NK-92 treated with Interleukin-12 subunit alpha and Interleukin-12 subunit beta, amount 100 ng/mL, for 24 hours (cell line): ENCODE measurements at places on chromosomes 2 and 18.

GRCh38 chr2:40101131-40101575, 322.1 kb upstream of the THUMPD2 start:
- no peak for DNase-seq

- no peak for DNase-seq
These were observed 356.9 kb upstream of the SMIM21 start for GRCh38 chr18:75784390-75784789.

- DNase-seq = no peak
These were observed 95.3 kb upstream of the CAVIN2 start for GRCh38 chr2:191942090-191942738.

DNA sequence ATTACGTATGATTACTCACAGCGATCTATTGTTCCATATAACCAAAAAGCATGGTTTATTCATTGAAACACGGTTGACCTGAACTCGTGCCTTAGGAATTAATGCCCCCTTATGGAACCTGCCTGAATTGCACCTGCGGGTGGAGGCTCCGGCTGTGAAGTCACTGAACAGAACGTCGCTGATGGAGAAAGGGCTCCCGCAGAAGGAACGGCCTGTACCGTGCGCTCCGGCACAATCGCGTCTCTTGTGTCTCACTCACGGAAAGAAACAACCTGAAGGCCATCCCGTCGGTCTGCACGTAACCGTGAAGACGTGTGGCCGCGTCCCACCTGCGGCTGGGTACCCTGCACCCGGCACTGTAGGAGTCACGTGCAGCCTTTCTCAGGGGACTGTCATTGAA, 133.1 kb downstream of the NFATC1 start:
- DNase-seq = no peak

GRCh38 chr2:22582107-22582506, 802.9 kb upstream of the KLHL29 start:
- DNase-seq = no peak

DNA sequence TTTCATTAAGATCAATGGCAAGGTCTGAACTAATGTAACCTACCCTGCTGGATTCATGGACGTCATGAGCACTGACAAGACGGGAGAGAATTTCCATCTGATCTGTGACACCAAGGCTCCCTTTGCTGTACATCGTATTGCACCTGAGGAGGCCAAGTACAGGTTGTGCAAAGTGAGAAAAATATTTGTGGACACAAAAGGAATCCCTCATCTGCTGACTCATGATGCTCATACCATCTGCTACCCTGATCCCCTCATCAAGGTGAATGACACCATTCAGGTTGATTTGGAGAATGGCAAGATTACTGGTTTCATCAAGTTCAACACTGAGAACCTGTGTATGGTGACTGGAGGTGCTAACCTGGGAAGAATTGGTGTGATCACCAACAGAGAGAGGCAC, 82.3 kb upstream of the NDUFV2 start:
- DNase-seq = no peak

DNA sequence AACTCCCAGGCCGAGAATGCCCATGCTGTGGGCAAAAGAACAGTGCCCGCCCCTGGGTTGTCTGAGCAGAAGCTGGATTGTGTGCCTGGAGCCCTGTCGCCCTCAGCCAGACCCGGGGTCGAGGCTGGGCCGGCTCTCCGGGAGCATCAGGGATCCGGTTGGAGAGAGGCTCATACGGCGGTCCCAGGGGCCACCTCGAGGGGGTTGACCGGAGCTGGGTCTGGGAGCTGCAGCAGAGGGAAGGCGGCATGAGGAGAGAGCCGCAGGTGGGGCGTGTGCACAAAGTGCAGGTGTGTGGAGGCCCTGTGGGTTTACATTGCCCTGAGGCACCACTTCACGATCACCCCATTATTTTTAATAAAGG, 39.5 kb downstream of the MBP start:
- DNase-seq = no peak

- no peak for DNase-seq
These were observed 1072.6 kb upstream of the PIK3C3 start for GRCh38 chr18:40882468-40882867.

DNA sequence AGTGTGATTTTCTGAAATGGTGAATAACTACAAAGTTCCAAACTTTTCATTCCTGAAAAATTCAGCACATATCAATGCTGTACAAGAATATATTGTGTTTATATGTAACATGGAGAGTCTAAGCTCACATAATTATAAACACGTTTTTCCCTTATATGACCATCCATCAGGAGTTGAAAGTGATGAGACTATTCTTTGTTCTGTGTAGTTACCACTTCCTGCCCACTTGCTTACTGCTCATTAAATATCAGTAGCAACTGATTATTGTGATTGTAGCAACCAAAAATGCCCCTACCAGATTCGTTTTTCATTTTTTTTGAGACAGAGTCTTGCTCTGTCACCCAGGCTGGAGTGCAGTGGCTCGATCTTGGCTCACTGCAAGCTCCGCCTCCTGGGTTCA, 30.8 kb downstream of the OTX1 start:
- DNase-seq = no peak

GRCh38 chr2:85222792-85223191, 89.6 kb downstream of the TCF7L1 start:
- DNase-seq = no peak

DNA sequence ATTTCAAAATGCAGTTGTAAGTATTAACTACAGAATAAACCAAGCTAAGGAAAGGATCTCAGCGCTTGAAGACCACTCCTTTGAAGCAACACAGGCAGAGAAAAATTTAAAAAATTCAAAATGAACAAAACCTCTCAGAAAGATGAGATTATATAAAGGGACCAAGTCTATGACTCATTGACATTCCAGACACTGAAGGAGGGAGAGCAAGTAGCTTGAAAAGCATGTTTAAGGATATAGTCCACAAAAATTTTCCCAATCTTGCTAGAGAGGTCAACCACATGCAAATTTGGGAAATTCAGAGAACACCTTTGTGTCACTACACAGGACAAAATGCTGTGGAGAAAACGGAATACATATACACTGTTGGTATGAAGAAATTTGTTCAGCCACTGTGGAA, 112.6 kb upstream of the MC4R start:
- DNase-seq = no peak

- no peak for DNase-seq
These were observed 45.1 kb downstream of the DPYSL5 start for GRCh38 chr2:26892922-26893524.

GRCh38 chr2:207663870-207664545, 38.8 kb upstream of the METTL21A start:
- no peak for DNase-seq

DNA sequence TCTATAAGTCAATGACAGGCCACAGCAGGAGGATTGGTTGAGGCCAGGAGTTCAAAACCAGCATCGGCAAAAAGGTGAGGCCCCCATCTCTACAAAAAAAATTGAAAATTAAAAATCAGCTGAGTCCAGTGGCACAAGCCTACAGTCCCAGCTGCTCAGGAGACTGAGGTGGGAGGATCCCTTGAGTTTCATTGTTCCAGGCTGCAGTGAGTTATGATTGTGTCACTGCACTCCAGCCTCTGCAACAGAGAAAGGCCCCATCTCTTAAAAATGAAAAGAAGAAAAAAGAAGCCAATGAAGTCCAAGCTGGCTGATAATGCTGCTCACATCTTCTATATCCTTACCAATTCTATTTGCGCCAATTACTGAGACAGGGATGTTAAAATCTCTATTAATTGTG, 39.1 kb downstream of the MRPS5 start:
- no peak for DNase-seq

- no peak for DNase-seq
These were observed 5.4 kb downstream of the TTLL4 start for GRCh38 chr2:218716070-218716469.

GRCh38 chr2:102258386-102259074, 52.8 kb upstream of the IL1RL1 start:
- DNase-seq = peak; percentile 42

DNA sequence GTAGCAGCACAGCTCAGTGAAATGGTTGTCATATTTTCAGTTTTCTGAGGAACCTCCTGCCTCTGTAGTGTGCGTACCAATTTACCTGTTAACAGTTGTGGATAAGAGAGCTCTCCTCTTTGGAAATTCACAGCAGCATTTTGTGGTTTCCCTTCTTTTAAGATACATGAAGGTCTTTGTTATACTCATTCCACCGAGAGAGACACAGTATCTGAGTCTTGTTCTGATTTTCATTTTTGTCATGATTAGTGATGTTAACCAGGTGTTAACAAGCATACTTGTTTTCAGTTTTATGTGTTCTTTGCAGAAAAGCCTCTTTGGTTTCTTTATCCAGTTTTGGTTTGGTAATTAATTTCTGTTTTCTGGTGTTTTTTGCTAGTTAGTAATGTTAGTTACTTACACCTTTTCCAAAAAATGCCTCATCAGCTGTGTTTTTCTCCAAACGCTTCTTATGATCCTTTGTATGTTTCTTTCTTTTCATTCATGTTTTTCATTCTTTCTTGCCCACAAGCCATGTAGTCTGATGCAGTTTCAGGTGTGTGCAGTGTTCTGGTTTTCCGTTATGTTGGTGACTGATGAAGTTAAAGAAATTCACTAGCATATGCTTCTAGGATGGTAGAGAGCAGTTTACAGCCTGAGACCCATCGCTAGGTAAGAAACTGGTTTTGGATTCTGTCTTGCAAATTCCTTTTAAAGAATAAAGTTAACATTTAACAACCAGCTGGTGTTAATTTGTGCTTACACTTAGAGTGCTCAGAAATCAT, 30.1 kb downstream of the CCDC74A start:
- DNase-seq = no peak

GRCh38 chr2:201769666-201770373, 10.9 kb downstream of the ALS2 start:
- no peak for DNase-seq

GRCh38 chr2:173323371-173323770, 31.3 kb upstream of the CDCA7 start:
- no peak for DNase-seq

GRCh38 chr2:179817181-179817841, 44.1 kb downstream of the ZNF385B start:
- DNase-seq = no peak

DNA sequence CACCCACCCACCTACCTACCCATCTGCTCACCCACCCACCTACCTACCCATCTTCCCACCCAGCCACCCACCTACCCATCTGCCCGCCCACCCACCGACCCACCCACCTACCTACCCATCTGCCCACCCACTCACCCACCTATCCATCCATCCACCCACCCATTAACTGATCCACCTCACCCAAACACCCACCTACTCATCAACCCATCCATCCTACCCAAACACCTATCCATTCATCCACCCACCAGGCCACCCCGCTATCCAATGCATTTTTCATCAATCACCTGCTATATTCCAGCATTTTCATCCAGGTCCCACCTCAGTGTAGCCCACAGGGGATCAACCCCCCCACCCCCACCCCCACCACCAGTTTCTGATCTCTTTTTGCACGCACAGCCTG, 121.8 kb downstream of the GLI2 start:
- DNase-seq = no peak

DNA sequence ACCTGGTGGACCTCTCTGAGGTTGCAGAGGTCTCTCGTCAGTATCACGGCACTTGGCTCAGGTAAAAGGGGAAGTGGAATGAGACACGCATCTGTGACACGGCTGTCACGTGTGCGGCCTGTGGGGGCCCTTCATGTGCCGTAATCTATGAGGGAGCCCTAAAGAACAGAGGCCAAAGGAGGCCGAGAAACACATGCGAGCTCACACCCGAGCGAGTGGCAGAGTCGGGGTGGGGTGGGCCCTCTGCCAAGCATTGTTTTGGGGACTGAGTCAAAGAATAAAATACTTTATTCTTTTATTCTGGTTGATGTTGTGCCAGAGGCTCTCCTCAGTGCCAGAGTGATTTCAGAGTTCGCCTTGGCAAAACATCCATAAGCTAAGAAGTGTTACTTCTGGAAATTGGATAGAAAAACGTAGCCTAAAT, 43.3 kb downstream of the PLB1 start:
- no peak for DNase-seq

DNA sequence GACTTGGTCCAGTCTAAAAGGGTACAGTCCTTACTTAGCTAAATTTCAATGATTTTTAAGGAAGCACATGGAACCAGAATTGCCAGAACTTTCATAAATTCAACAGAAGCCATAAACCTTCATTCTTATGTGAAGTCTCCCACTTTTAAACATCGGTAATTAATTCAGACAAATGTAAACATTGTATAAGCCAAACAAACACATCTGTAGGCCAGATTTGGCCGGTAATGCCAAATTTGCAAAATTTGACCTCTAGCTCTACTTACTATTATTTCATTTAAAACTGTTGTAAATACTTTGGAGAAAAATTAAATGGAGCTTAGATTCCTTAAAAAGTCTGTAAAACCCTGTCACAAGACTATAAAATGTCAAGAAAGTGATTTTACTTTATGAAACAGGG, 83.2 kb upstream of the GALNT5 start:
- DNase-seq = no peak

- no peak for DNase-seq
These were observed 325.9 kb upstream of the LINC00305 start for GRCh38 chr18:64474773-64475172.

DNA sequence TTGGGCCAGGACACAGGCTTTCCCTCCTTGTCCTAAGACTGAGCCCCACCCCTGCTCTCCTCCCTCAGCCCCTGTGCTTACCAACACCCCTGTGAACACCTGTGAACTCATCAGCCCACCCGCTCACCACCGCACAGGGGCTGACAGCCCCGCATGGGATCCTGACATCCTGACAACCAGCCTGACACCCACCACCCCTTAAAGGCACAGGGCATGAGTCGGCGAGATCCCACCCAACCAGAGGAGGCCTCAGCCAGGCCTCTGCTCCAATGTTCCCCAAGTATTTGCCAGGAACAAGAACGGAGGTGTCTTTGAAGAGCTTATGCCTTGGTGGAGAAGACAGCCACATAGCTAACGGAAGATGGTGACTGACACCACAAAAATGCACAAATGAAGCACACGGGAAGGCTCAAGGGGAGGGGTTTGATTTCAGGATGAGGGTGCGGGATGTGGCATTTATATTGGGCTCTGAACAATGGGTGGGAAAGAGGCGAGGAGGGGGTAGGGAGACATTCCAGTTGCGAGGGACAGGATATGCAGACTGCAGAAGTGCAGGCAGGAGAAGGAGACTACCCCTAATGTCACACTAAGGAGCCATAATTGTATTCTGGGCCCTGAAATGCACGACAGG, 11.0 kb downstream of the RAB11FIP5 start:
- DNase-seq = no peak

DNA sequence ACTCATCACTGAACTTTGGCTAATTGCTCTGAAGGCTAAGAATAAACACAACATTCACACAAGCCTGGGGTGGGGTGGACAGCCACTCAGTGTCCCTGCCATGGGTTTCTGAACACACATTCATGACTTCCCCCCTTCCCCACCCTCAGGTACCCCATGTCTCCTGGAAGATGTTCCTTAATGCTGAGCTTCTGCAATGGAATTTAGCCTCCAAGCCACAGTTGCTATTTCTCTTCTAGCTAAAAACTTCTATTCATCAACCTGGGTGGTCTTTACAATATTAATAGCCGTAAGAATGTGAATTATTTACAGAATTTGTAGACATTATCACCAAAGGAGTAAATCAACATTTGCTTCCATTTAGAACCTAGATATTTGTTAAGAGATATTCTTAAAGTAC, 175.1 kb downstream of the ACKR3 start:
- DNase-seq = no peak

GRCh38 chr18:58144671-58145285, 100.8 kb downstream of the NEDD4L start:
- no peak for DNase-seq
